Aorta (tissue), 5 donors: ENCODE measurements at places on chromosomes 6 and 20. TPM values are rescaled to one million over a fixed set of nuclear protein-coding genes. Genes with fewer than 3 reads are reported as not detected.

The MUCL3 gene
- 0.18 TPM for polyA plus RNA-seq

The OR2B6 gene
- not detected for polyA plus RNA-seq

The TNF gene
- 1.3 TPM for polyA plus RNA-seq

The TSPYL4 gene
- polyA plus RNA-seq: 10.5 TPM
